ENCODE measurements at places on chromosomes 16 and 17. TPM values are rescaled to one million over a fixed set of nuclear protein-coding genes. Genes with fewer than 3 reads are reported as not detected.

The TMC8 gene
- 12.0 TPM for total RNA-seq

The CNTD1 gene
- 0.78 TPM for total RNA-seq

The CEP295NL gene
- total RNA-seq = 1.6 TPM

The TBC1D3I gene
- not detected for total RNA-seq

The RNF227 gene
- 5.4 TPM for total RNA-seq

The CCL3 gene
- total RNA-seq = 2.4 TPM

The UTS2R gene
- total RNA-seq = not detected

The GFAP gene
- 3.8 TPM for total RNA-seq

The NTN1 gene
- 74.3 TPM for total RNA-seq

The OMG gene
- total RNA-seq = not detected

The ICAM2 gene
- total RNA-seq = 7.2 TPM

The MMP28 gene
- 78.4 TPM for total RNA-seq

Measured in gastroesophageal sphincter (tissue), 4 donors.